Astrocyte of the spinal cord (primary cell): ENCODE measurements at places on chromosomes 2 and 18.

DNA sequence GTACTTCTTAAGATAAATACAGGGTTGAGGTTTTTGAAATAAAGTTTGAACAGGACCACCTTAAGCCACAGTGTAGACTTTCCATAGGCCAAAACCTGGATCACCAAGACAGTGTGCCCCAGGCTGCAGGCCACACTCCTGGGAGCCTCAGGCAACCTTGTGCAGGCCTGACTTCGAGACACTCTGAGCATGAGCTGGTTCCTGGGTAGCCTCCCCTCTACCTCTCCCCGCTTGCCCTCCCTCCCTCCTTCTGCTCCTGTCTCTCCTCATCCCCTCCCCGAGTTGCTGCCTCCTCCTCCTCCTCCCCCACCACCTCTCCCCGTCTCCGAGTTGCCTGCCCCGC, 10.6 kb upstream of the PROC start:
- peak; percentile 40 for DNase-seq

- peak; percentile 25 for DNase-seq
Observed at GRCh38 chr2:14720319-14720718, 87.8 kb downstream of the LRATD1 start.

GRCh38 chr2:37375741-37376288, 31.4 kb downstream of the QPCT start:
- DNase-seq = peak; percentile 23

GRCh38 chr2:65786007-65786717, 353.8 kb upstream of the SPRED2 start:
- no peak for DNase-seq

GRCh38 chr18:45580127-45580526, 35.1 kb upstream of the SLC14A2 start:
- no peak for DNase-seq

- peak; percentile 37 for DNase-seq
Observed at GRCh38 chr2:101974663-101975062, 17.1 kb upstream of the IL1R2 start.

GRCh38 chr2:120834206-120834605, 98.5 kb downstream of the GLI2 start:
- no peak for DNase-seq

GRCh38 chr2:239321596-239322415, 79.0 kb downstream of the HDAC4 start:
- no peak for DNase-seq

DNA sequence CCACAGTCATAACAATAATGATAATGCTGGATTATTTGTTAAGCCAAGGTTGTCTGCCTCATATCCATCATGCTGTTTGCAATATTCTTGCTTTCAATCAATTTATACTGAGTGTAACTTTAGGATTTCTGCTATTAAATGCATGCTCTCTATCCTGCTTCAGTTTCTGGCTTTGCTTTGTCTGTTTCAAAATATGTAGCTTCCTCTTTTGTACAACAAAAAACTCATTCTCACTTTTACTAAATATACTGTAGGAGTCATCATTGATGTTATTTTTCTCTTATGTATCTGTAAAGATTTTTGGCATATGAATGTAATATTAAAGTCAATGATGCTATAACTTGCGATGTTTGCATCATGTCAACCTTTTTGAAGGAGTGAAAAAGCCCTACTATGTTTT, 149.3 kb downstream of the GPD2 start:
- DNase-seq = no peak

- DNase-seq = no peak
Observed at GRCh38 chr2:234267534-234267933, 217.0 kb downstream of the SPP2 start.

- DNase-seq = peak; percentile 54
Observed at GRCh38 chr2:111219285-111219684, 98.6 kb downstream of the BCL2L11 start.

DNA sequence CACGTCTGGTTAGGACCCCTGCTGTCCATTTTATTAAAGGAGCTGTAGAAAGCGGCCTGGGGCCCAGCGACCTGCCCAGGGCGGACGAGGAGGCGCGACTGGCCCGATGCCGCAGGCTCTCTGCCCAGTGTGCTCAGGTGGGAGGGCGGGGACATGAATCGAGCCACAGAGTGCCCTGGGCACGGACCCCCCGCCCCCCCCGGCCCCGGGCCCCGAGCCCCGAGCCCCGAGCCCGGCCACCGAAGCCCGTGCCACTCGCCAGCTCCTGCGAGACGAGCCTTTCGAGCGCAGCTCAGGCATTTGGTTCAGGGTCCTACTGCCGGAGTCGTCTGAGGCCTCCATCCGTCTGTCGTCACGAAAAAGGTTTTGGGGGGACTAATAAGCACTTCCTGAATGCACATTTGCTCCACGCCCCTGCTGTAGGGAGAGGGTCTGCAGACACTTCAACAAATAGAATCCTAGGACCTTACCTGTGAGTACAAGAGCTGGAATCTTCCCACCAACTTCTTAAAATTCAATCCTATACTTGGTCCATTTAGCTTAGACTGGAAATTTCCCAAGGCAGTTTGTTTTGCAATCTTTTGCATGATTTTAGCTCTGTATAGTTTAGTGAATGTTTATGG, 602 bp upstream of the ADAM17 start:
- peak; percentile 44 for DNase-seq

GRCh38 chr2:52135235-52135634, 1103.3 kb upstream of the NRXN1 start:
- DNase-seq = no peak

- peak; percentile 76 for DNase-seq
Observed at GRCh38 chr2:234905547-234906265, 46.1 kb upstream of the SH3BP4 start.
